Right ventricle myocardium superior (tissue), 1 donor: ENCODE measurements at places on chromosomes 11 and 22.
A peak's percentile ranks its signal among the peaks of the same experiment; 100 is the strongest.

DNA sequence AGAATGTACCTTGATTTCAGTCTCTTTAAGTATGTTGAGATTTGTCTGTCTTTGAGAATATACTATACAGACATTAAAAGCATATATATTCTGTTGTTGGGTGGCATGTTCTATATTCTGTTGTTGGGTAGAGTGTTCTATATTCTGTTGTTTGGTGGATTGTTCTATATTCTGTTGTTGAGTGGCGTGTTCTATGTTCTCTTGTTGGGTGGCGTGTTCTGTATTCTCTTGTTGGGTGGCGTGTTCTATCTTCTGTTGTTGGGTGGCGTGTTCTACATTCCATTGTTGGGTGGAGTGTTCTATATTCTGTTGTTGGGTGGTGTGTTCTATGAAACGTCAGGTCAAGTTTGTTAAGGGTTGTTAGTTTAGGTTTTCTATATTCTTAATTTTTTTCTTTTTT lies 27.1 kb upstream of the CTTN start:
- no peak for DNase-seq

GRCh38 chr11:61062181-61062930 lies 39.9 kb upstream of the CD5 start:
- no peak for DNase-seq

- peak; percentile 27 for DNase-seq
These were observed 6.4 kb downstream of the BAIAP2L2 start for GRCh38 chr22:38104084-38104483.

GRCh38 chr11:102617466-102618008 lies 7.6 kb downstream of the MMP20 start:
- no peak for DNase-seq

- DNase-seq: no peak
These were observed 27.2 kb downstream of the NAV2 start for GRCh38 chr11:19739872-19740271.

DNA sequence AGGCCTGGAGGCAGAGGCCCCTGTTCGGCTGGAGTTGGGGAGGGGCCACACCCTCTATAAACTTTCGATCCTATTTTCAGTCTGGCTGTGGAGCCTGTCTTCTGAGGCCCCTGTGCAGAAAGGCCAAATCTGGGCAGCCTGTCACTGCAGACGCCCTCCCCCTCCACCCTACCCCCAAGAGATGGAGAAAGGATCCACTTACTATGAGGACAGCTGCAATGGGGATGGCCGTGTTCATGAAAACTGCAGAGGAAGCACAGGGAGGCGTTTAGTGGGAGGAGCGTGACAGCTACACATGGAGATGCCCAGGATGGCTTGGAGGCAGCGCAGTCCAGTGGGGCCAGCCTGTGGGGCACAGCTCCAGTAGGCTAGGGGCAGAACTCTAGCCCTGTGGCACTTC lies 43.5 kb upstream of the KCNJ11 start:
- DNase-seq: no peak

DNA sequence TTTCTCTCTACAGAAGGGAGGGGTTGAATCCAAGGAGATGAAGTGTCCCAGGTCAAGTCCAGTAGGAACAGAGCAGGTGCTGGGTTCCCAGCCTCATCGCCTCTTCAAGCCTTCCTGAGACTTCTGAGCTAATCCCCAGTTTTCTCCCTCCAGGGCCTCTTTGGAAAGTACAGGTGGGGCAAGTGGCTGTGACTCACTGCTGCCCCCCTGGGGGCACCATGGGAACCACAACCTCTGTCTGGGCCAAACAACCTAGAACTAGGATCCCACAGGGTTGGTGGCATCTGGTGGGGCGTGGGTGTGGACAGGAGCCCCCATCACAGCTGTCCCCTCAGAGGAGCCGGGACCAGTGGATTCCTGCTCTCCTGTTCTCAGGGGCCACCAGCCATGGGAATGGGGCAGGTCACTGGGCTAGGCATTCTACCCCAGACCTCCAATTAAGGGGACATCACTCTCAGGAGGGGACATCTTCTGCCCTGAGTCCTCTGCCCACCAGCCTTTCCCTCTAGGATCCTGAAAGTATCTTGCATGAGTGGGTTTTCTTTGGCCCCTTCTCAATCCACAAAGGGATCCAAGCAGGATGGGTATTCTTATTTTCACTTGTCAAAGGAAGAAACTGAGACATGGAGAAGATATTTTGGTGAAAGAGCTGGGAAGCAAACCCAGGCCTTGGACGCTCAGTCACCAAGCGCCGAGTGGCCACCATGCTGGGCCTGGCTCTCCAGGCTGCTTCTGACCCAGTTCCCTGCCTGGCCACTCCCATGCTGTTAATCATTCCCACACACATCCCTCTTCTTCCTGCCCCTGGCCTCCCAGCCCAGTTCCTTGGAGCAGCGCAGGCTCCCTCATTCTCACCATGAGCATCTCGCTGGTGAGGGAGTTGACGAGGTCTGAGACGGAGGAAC lies 23.8 kb downstream of the LRRC10B start:
- DNase-seq: no peak

GRCh38 chr11:106879029-106879428 lies 139.2 kb downstream of the GUCY1A2 start:
- DNase-seq: no peak

DNA sequence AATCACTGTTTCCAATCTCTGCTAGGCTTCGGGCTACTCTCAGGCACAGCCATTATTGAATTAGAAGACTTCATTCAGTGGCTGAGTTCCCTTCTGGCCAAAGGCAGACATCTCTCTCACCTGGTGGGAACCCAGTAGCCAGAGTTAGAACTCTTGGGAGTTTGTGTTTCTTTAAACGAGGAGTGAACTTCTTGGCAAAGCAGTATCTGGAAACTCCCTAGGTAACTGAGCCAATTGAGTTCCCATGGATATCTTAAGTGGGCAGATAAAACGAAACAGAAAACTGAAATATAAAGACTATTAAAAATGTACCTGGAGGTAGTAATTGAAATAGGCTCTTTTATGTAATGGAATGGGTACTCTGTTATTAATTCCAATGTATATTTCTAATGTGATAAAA lies 125.6 kb downstream of the NELL1 start:
- no peak for DNase-seq

GRCh38 chr22:39476664-39477063 lies 19.9 kb downstream of the MGAT3 start:
- DNase-seq: no peak

DNA sequence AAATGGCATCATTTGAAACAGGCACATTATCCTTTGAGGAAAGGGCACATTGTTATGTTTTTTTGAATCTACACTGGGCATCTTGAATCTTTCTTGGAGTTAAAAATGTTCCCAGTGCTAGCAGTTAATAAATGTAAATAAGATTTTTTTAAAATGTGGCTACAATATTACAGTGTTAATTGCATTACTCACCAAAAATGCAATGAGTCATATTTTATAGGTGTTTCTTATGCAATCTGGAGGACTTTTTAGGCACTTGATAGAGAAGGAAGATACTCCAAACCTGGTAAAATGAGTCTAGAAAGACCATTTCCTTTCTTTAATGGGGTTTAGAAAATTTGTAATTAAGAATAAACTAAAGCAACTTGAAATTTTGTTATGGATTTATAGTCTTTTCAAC lies 238.0 kb downstream of the METTL15 start:
- no peak for DNase-seq

- DNase-seq: no peak
These were observed 1.5 kb downstream of the SHANK3 start for GRCh38 chr22:50674130-50674500.

- no peak for DNase-seq
These were observed 2.5 kb downstream of the CHST1 start for GRCh38 chr11:45662665-45663485.
